ENCODE measurements at places on chromosomes 13 and 19. TPM values are rescaled to one million over a fixed set of nuclear protein-coding genes. Genes with fewer than 3 reads are reported as not detected.

The ZNF541 gene
- not detected for polyA plus RNA-seq

The CFAP97D2 gene
- not detected for polyA plus RNA-seq

DNA sequence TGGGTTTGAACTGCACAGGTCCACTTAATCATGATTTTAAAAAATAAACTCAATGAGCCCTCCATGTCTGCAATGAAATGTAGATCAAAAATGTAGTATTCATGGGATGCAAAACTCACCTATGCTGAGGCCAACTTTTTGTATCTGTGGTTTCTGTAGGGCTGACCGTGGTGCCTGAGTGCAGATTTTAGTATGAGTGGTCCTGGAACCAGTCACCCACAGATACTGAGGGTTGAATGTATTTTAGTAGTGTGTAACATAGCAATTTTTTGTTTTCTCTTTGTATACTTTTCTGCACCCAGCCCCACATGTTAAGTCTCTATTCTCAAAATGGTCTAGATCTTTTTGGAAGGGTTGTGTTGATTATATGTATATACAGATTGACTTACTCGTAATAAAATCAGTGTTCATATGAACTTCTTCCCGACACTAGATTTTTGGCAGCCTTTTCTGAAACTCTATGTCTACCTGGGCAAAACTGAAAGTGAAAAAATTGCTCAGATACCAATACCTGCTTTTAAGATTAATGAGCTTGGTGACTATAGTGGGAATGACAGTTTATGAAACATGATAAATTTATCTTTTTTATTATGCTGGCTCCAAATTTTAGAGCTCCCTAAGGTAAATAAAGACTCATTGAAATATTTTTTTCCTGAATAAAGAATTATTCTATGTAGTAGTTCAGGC, 51.6 kb downstream of the DNAJC15 start:
- no peak for DNase-seq

The C5AR2 gene
- polyA plus RNA-seq = 0.13 TPM

GRCh38 chr13:40410315-40410714, 256.1 kb downstream of the FOXO1 start:
- no peak for DNase-seq

- no peak for DNase-seq
These were observed 156.5 kb upstream of the SLC10A2 start for GRCh38 chr13:103222683-103223082.
